Posterior cingulate gyrus (tissue), 11 donors: ENCODE measurements at places on chromosomes 5 and 9.

DNA sequence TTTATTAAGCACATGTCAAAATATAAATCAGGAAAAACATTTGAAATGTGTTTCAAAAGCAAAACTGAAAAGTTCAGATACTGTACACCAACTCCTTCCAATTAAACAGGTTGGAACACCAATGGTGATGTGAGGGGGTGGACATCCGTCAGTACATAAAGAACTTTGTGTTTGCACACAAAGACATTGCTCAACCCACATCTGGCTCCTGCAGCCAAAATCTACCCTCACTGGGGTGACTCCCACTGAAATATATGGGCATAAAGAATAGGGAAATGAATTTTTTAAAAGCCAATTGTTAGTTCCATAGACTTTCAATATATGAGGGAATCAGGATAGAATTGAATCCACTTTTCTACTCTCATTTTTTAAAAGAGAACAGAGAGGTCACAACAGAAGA is 63.9 kb downstream of the MEGF9 start:
- no peak for DNase-seq

GRCh38 chr5:161274951-161275350 is 271.6 kb downstream of the GABRB2 start:
- DNase-seq, result no peak

GRCh38 chr5:151378616-151379015 is 31.3 kb upstream of the SLC36A2 start:
- DNase-seq, result no peak

GRCh38 chr5:77255617-77256016 is 45.1 kb downstream of the PDE8B start:
- DNase-seq, result no peak

DNA sequence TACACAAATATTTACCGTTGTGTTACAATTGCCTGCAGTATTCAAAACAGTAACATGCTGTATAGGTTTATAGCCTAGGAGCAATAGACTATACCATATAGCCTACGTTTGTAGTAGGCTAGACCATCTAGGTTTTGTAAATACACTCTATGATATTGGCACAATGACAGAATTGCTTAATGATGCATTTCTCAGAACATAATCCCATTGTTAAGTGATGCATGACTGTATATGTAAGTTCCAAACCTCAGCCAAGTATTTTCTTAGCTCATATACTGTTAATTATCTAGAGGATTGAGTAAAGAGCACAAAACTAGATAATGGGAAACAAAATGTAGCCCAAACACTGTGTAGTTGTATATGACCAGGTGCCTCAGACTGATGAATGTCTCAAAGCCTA is 220.1 kb downstream of the ANXA1 start:
- no peak for DNase-seq

GRCh38 chr9:16154521-16155078 is 601.8 kb downstream of the CCDC171 start:
- DNase-seq, result peak; percentile 20

DNA sequence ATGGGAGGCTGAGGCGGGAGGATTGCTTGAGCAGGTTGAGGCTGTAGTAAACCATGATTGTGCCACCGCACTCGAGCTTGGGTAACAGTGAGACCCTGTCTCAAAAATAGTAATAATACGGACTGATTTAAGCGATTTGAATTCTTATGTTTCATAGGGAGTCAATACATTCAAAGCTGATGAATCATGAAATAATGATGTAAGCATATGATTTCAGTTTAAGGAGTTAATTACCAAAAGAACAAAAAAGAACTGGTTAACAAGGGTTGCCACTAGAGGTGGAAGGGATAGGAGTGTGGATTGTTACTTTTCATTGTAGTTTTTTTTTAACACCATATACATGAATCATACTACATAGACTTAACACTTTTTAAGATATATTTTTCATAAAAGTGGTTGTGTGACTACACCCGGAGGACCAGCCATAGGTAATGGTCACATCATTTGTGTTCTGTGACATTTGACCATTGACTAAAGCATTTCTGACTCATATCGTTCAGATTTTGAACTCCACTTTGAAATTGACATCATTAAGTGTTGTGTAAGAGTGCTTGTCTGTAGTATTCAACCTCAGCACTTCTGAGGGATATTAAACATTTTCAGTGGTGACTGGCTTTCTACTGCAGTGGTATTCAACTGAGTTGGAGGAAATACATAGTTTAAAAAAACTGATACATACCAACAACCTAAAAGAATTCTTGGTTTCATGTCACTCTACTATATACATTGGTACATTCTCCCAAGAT is 7.0 kb downstream of the TRMT10B start:
- DNase-seq, result no peak

DNA sequence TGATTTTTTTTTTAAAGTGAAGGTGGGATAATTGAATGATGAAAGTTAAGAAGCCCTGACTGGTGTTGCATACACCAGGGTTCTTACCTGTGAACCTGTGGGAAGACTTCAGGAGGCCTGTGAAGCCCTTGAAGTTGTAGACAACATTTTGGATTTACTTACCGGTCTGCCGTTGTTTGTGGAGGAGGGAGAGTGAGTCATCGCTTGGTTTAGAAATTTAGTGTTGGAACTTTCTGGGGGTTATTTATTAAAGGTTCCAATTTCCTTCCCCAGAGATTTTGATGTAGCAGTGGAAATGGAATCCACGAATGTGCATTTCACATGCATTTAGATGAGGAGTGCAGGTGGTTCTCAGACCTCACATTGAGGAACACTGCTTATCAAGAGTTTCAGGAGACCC is 49.6 kb downstream of the ARHGAP26 start:
- DNase-seq, result no peak

- peak; percentile 25 for DNase-seq
Observed at GRCh38 chr5:446883-447263, 3.9 kb downstream of the EXOC3 start.

- no peak for DNase-seq
Observed at GRCh38 chr5:93874491-93874890, 133.1 kb upstream of the POU5F2 start.

GRCh38 chr5:19928562-19929421 is 59.2 kb downstream of the CDH18 start:
- DNase-seq, result no peak

- DNase-seq, result no peak
Observed at GRCh38 chr9:137544176-137544760, 5.9 kb downstream of the PNPLA7 start.

DNA sequence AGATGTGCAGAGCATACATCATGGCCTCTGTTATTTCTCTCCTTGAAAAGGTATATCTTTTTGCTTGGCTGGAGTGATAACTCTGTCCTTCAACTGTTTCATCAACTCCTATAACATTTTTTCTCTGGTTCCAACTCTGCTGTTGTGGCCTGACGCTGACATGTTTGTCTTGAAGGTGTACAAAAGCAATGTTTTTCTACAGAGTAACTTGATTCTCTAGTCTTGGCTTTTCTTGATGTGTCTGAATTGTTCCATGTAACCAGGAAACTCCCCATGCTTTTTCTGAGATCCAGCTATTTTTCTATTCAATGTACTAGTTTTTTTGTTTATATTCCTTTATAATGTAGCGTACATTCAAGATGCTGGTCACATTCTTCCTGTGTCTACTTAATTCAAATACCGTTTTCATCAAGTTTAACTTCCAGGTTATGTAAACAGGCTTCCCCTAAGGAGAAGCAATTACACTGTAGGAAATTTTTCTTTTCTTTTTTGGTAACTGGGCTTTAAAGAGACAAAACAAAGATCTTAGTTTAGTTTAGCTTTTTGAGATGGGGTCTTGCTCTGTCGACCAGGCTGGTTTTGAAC is 6.7 kb upstream of the CPLANE1 start:
- DNase-seq, result no peak
